ENCODE measurements at places on chromosomes 4 and X.

GRCh38 chrX:51742586-51742985, 656 bp upstream of the GSPT2 start:
- no peak for DNase-seq

- no peak for DNase-seq
These were observed 1702.3 kb downstream of the STIM2 start for GRCh38 chr4:28562913-28563312.

- DNase-seq, result no peak
These were observed 239.2 kb downstream of the ARHGAP10 start for GRCh38 chr4:147971116-147971515.

DNA sequence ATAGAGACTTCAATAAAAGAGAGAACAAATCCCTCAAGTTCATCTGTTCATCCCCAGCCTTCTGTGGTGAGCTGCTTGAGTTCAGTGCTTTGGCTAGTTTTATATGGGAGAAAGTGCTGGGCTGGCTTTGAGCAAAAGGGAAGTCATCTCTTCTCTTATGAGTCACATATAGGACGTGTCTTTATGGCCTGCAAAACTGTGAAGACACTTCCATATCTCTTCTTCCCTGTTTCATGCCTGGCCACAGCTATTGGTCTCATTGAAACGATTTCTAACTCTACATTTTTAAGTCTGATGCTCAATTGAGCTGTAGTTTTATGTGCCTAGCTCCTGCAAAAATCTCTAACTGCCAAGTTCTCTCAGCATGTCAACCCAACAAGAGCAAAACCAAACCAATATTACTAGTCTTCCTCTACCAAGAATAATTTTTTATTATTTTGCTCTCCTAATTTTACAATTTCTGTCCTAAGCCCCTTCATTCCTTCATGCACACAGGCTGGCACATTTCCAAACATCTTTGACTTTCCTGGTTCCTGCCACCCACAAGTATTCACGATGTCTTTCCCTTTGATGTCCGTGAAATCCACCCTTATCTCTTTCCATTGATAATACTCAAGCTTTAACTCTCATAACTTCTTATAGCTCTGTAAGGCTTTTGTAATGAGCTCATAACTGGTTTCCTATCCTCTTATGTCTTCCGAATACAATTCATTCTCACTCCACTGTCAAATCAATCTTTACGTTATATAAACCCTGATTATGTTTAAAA, 165.3 kb downstream of the BTC start:
- DNase-seq, result no peak

DNA sequence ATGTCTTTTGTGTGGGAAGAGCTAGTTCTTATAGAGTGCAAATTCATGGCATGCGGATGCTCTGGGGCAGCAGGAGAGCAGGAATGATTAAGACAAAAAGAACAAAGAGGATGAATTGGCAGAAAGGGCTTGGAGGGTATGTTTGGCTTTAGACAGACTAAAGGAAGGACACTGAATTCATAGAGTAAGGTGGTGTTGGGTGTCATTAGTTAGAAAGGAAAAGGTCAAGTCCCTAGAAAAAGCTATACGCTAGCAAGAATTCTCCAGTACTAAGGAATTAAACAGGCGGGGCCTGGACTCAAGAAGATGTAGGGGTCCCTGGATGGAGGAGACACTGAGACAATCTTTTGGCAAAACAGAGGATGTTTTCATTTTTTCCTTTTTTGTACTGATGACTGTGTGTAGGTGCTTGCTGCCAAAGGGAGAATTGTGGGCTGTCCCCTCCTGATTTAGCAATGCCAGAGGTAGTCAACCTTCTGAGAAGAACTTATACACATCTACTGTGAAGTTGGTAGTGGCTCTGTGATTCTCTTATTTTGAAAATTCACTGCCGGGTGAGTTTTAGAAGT, 391.0 kb downstream of the SPRY1 start:
- no peak for DNase-seq

- no peak for DNase-seq
These were observed 104.9 kb downstream of the TMEM131L start for GRCh38 chr4:153571006-153571545.

DNA sequence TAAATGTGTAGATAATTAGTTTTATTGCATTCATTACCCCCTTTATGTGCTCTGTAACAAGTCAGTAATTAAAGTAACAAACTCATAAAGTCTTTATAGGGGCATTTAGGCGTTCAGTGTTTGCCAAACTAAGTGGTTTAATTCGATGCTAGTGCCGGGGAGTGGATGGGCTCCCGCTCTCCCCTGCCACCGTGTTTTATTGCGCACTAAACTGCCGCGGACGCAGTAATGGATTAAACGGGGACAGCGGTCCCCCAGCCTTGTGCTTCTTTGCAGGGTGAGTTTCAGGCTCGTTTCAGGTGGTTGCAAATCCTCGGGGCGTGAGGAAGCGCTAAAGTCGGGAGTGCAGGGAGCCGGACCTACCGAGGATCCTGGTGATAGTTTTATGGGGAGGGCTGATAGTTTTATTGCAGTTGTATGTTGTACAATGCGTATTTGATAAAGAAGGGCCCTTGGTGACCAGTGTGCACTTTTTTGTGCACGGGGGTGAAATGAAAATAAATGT, 1.6 kb upstream of the PHOX2B start:
- DNase-seq, result no peak

DNA sequence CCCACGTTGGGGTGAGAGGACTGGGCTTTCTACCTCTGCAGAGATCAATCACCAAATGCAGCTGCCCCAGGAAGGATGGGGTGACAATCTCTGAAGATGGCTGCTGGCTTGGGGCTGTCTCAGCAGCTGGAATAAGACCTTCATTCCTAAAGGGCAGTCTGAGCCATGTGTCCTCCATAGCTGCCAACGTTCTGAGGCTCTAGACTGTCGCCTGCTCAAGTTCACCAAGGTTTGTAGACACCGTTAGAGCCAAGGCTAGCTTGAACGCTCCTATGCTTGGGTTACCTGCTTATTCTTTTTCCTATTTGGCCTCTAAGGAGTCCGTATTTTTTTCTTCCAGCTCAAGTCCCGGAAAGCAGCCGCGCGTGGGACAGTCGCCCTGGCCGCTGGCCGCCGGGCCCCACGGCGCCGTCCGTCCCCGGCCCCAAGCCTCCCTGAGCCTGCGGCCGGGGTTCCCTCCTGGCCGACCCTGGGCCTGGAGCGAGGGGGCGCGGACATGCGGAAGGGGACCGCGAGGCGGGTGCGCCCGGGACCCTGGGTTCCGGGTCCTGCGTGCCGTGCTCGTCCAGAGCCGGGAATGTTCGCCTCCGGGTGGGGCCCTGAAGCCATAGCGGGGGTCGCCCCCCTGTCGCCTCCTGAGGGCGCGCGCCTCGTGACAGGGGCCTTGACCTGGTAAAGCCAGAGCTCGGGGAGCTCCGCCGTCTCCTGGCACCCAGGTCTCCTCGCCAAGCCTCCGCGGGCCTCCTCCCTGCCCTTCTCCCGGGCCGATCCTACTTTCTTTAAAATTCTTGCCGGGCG, 23.3 kb downstream of the MRFAP1 start:
- no peak for DNase-seq

GRCh38 chrX:24245202-24245601, 68.7 kb downstream of the SUPT20HL2 start:
- no peak for DNase-seq

DNA sequence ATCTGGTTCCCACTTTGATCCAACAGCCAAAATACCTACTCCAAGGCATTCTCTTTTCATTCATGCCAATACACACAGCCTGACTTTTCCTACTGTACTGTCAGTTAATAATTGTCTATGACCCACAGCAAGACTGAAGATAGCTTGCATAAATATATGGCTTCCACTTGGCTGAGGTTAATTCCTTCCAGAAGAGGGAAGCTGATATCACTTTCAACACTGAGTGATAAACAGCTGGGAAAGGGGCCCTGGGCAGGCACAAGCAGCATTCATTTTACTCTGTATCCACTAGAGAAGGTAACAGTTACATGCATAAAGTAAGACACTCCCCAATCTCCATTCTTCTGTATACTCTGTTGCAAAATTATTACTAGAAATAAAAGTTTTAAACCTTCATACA, 200.2 kb upstream of the UGT8 start:
- no peak for DNase-seq

DNA sequence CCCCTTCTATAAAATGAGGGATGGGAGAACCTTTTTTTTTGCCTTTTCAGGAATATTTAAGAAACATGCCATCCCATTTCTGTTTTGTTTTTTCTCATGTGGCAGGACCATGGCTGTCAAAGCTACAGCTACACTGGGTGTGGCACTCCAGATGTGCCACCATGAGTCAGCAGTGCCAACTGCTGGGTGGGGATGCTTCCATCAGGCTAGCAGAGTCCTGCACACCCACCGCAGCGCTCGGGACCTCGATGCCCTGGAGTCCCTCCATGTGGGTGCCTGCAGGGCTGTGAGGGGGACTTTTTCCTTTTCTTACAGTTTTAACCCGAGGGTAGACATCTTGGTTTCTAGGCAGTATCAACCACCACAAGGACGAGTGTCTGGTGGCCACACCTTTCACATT, 352.6 kb downstream of the NR3C2 start:
- no peak for DNase-seq

GRCh38 chr4:134958862-134959261, 757.3 kb upstream of the PABPC4L start:
- DNase-seq, result no peak
